Stimulated activated CD8-positive, alpha-beta memory T cell treated with anti-CD3 and anti-CD28 coated beads, Interleukin-4, amount 100 ng/mL, for 4 hours (primary cell): ENCODE measurements at places on chromosomes 2 and 18.
A peak's percentile ranks its signal among the peaks of the same experiment; 100 is the strongest.

- no peak for DNase-seq
Measured at GRCh38 chr2:48450256-48450655, 79.7 kb upstream of the STON1 start.

GRCh38 chr18:27411013-27411412 is 225.9 kb upstream of the CHST9 start:
- no peak for DNase-seq

DNA sequence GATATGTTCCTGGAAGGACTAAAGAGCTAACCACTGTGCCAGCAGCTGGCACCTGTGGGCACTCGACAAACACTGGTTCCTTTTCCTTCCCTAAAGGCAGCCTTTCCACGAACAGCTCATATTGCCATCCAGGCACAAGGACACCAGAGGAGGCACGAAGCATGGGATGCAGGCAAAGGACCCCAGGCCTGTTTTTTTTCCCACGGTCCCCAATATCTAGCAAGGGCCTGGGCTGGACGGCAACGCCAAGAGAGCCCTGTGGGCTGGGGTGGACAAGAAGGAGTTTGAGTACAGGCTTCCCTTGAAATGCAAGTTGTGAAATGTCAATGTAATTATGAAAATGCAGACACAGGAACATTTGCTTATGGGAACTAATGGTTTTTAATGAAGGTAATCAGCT is 135.9 kb downstream of the CYP26B1 start:
- DNase-seq = no peak

- no peak for DNase-seq
Measured at GRCh38 chr2:63571291-63571690, 17.0 kb downstream of the WDPCP start.

DNA sequence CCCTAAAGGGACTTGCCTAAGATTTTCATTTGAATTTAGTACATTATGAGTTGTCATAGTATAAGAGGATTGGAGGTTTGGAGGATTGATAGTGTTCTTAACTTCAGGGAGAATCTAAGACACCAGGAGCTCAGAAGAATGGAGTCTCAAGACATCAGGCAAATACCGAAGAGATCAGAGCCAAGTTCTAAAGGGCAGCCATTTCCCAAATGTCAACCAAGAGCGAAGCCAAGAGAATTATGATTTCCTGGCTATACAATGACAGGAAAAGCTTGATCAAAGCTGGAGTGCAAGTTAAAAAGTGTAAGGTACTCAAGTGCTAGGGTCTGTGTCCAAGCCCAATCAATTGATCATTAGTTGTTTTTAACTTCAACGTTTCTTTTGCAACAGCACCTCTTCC is 283.0 kb upstream of the FN1 start:
- DNase-seq = no peak

GRCh38 chr18:59835605-59836379 is 64.0 kb upstream of the PMAIP1 start:
- no peak for DNase-seq

- DNase-seq = no peak
Measured at GRCh38 chr18:24023185-24023814, 8.7 kb downstream of the TTC39C start.

DNA sequence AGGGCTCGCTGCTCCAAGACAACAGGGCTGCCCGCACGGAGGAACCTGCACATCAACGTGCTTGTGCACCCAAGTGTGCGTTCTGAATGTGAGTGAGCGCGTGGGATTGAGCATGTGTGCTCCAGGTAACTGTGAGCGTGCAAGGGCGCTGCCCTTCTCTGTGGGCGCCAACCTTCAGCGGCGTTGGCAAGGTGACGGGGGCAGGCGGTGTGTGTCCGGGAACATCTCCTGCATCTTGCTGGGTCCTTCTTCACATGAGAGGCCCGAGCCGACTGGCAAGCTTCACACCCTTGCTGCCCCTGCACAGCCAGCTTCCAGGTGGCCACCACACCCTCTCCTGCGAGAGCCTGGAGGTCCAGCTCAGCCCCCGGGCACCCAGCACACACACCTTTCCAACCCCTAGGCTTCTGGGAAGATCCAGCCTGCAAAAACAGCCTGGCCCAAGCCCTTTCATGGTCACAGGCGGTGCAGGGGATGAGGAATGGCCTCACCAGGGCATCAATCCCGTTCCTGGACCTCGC is 220.9 kb downstream of the HDAC4 start:
- no peak for DNase-seq

GRCh38 chr2:225276207-225276606 is 123.3 kb upstream of the NYAP2 start:
- DNase-seq = no peak

DNA sequence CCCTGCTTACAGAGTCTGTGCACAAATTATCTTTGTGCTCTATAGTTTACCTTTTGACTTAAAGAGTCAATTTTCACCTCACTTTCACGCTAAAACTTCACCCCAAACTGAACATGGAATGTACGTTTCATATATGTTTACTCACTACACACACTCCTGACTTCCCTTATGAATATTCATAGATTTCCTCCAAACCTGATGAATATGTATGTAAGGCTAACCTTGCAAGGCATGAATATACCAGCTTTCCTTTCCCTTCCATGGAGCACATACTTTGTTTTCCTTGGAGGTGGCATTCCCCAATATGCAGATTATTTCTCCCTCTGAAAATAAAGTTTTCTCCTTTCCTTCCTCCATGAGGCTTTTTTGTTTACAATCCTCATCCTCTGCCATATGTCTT is 48.4 kb upstream of the GPR39 start:
- DNase-seq = no peak

GRCh38 chr18:7532942-7533341 is 34.2 kb upstream of the PTPRM start:
- DNase-seq = no peak

DNA sequence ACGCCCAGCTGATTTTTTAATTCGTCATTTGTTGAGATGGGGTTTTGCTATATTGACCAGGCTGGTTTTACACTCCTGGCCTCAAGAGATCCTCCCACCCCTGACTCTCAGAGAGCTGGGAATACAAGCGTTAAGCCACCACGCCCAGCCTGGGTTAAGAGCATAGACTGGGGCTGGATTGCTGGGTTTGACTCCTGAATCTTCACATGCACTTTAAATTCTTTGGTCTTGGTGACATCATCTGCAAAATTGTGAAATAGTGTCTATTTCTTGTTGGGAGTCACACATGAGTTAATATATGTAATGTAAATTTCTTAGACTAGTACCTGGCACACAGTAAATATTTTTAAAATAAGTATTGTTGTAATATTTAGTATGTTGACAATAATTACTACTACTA is 257.4 kb downstream of the DOK6 start:
- no peak for DNase-seq

DNA sequence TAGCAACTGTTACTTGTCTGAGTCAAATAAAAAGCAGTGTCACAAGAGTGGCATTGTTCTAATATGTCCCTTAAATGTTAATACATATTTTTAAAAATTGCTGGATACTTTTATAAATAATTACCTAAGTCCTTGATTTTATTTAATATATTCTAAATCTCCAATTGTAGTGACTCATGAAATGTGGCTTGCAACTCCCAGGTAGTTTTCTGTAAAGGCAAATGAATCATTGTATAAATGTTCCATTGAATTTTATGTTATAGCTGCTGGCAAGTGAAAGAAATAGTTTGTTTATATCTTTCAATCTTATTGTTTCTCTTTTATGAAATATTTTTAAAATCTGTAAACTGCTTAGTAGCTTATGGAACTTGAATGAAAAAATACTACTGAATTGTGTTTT is 32.7 kb upstream of the C1GALT1C1L start:
- DNase-seq = no peak

- DNase-seq = no peak
Measured at GRCh38 chr2:119250718-119251290, 27.2 kb downstream of the STEAP3 start.

GRCh38 chr2:223219872-223220657 is 168.1 kb downstream of the KCNE4 start:
- DNase-seq = no peak

GRCh38 chr2:171491292-171491691 is 31.0 kb upstream of the CYBRD1 start:
- no peak for DNase-seq

DNA sequence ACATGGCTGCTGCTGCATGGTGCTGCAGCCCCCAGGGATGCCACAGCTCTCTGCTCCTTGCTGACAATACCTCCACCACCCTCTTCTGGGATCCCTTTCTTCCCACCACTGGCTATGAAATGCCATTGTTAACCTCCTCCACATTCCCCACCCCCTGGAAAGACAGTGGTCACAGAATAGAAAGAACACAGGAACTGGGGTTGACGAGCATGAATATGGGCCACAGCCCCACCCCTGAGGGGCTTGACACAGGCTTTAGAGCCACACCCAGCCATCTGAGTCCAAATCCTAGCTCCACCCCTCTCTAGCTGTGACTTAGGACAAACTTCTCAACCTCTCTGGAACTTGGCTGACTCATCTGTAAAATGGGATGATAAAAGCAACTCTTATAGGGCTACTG is 47.3 kb downstream of the TMEM163 start:
- no peak for DNase-seq

DNA sequence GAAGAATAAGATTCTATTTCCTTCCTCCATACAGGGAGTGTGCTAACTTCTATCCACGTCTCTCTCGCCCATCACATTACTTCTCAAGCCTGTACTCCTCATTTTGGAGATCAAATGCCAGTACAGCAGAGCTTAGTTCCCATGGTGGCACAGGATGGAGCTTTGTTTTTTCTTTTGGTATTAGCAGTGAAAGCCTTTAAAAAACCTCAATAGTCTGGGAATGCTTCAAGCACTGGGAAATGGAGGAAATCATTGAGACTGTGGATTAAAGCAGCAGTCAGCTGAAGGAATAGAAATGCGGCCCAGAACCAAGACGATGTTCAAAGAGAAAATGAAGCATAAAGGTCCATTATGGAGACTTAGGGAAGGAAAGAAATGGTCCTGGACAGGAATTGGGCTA is 102.3 kb downstream of the NRXN1 start:
- no peak for DNase-seq

GRCh38 chr2:117775703-117776219 is 38.7 kb upstream of the DDX18 start:
- DNase-seq = no peak

- no peak for DNase-seq
Measured at GRCh38 chr18:3248658-3249359, 1.2 kb downstream of the MYL12A start.

DNA sequence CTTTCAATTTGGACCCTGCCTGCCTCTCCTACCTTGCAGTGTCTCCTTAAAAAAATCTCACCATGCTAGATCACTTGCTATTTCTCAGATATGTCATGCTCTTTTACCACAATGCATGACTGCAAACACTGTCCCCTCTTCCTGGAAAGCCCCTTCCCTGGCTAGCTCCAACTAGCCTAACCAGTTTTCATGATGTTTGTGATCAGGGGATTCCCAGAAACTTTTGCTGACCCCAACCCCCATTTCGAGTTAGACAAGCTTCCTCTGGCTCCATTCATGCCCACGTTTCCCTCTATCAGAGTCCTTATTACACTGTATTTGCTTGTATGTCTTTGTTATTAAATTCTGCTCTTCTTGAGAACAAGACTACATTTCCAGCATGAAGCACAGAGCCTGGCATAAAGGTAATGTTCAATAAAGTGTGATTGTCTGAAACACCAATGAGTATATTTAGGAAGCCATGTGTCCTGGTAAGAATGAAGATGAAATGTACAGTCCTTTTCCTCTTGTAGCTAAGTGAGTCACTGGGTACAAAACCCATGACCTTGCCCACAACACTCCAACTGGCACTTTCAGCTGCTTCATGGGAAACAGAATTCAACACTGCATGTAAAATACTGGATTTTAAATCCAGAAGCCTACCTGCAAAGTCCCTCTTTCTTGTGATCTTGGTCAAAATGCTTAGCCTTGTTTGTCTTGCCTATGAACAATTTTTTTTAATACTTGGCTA is 62.0 kb upstream of the ATL2 start:
- no peak for DNase-seq

- DNase-seq = no peak
Measured at GRCh38 chr2:235668782-235669181, 174.9 kb downstream of the AGAP1 start.

GRCh38 chr2:73268830-73269685 is 15.2 kb downstream of the FBXO41 start:
- peak; percentile 50 for DNase-seq

DNA sequence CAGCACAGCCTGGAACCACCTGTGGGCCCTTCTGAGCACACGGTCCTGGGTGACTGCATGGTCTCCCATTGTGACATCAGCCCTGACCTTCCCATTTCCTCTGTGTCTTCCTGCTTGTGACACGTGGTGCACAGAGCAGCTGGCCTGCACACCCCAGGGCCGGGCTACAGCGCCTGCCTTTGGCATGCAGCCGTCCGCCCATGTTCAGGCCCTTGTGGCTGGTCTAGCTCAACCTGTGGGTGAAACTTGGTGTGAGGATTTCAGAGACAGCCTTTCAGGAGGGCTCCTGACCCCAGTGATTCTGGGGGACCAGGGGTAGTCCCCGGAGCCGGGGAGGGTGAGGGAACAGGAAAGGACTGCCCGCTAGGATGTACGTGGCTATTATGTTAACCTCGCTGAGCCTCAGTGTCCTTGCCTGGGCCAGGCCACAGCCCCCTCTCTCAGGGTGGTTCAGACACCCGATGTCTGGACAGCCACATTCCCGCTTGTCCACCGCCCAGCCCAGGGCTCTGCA is 284.8 kb upstream of the HS6ST1 start:
- DNase-seq = no peak

DNA sequence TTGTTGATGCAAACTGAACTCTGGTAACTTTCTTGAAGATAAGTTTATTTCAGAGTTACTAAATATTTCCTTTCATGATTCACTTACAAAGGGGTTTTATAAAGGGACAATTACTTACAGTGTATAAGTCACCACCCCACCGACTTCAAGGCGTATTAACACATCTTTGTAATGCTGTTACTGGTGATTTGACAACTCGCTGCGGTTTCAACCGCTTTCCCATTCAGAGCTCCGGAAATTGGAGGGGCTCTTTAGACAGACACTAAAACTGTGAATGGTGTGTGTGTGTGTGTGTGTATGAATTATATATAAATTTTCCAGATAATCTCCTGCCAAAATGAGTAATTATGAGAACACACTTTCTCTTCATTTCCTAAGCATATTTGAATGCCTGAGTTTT is 4.9 kb downstream of the TM4SF20 start:
- DNase-seq = no peak

- no peak for DNase-seq
Measured at GRCh38 chr2:181586569-181587081, 70.3 kb downstream of the CERKL start.

- DNase-seq = no peak
Measured at GRCh38 chr2:54212456-54212855, 43.6 kb downstream of the TSPYL6 start.

- no peak for DNase-seq
Measured at GRCh38 chr18:5415665-5416064, 120.1 kb upstream of the ZBTB14 start.

GRCh38 chr2:48756289-48756688 is 765 bp upstream of the LHCGR start:
- DNase-seq = no peak
